RWPE1 (cell line): ENCODE measurements at places on chromosomes 6 and 20.

- DNase-seq, result peak; percentile 93
Observed at GRCh38 chr20:20603339-20603990, 109.0 kb downstream of the RALGAPA2 start.

DNA sequence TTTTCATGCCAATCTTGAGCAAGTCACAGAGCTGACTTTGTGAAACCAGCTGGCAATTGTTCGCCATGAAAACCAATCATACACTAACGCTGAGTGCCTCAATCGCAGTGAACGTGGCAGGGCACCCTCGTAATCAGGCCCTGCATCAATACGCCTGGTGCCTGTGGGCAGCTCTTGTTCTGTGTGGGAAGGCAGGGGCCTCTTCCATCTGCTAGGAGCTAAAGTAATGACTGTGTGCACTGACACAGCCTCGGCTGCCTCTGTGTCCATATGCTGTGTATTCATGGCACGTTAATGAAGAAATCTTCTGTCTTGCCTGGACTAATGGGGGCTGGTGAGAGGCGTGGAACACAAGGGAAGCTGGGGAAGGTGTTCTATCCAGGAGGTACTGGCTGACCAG lies 27.8 kb upstream of the SYNDIG1 start:
- DNase-seq, result no peak

GRCh38 chr20:50333812-50334211 lies 143.2 kb downstream of the CEBPB start:
- DNase-seq, result peak; percentile 96

GRCh38 chr20:21632735-21633053 lies 72.8 kb upstream of the PAX1 start:
- DNase-seq, result no peak

DNA sequence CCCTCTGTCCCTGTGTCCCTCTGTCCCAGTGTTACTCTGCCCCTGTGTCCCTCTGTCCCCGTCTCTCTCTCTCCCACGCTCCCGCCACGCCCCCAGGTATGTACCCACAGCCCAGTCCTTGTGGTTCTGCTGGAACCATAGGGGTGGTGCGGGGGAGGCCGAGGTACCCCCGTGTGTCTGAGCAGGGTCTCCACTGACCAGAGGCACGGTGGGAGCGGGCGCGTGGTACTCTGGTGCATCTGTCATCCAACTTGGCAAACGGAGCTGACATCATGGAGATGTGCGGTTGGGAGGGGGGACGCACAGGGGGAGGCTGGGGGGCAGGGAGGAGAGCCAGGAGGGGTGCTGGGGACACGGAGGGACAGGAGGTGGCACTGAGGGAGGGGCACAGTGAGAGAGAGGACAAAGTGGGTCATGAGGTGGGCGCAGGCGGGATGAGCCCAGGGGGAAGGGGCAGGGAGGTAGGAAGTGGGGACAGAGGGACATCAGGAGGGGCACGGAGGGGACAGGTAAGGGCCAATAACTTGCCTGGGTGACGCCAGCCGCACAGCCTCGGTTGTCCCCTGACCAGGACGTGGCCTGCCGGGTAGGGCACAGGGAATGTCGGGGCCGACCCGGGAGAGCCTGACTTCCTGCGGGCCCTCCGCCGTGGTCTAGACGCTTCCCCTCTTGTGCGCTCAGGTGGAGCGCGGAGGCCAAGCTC lies 163.6 kb upstream of the PDE10A start:
- no peak for DNase-seq

GRCh38 chr6:111951497-111952085 lies 78.3 kb upstream of the FYN start:
- DNase-seq, result no peak

DNA sequence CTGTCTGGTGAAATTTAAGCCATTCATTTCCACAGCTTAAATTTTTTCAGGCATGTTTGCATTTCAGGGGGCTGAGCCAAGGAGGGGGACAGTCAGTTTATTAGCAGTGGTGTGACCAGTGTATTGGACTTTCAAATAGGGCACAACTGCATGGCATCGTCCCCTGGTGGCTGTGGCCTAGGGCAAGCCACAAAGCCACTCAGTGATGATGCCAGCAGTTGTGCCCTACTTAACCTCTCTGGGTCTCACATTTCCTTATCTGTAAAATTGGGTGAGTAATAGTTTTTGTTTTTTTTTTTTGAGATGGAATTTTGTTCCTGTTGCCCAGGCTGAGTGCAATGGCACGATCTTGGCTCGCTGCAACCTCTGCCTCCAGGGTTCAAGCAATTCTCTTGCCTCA lies 48.0 kb downstream of the CDC5L start:
- no peak for DNase-seq

DNA sequence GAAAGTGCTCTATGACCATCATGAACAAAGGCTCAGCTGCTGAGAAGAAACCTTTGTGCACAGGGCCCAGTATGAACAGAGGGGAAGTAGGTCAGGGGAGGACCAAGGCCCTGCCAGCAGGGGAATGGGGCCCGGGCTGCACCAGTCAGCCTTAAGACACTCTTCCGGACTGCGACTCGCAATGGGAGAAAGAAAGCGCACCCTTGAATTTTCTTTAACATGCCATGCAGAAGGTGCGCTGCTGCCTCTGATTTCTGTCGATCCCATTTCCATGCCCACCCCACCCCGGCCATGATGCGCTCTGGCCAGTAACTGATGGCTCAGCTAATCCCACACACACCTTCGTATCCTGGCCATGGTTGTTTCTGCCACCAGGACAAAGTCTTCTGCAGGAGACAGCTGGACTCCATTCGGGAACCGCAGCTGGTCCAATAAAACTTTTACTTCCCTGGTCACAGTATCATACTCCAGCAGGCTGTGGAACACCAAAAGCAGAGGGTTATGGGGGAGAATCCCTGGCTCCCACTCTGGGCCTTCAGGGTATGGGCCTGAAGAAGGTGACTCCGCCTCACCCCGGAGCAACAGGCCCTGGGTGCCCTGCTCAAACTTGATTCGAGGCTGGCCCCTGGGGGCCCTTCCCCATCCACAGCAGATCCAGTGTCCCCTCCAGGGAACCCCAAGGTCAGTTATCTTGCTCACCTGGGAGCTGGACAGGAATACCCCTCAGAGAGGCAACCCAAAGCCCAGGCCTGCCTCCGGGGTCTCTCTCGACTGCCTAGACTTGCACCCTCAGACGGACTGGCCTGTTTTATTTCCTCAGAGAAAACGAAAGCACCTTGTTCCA lies 20.3 kb downstream of the CST7 start:
- DNase-seq, result no peak

GRCh38 chr6:137084865-137085617 lies 40.3 kb upstream of the IL20RA start:
- no peak for DNase-seq

DNA sequence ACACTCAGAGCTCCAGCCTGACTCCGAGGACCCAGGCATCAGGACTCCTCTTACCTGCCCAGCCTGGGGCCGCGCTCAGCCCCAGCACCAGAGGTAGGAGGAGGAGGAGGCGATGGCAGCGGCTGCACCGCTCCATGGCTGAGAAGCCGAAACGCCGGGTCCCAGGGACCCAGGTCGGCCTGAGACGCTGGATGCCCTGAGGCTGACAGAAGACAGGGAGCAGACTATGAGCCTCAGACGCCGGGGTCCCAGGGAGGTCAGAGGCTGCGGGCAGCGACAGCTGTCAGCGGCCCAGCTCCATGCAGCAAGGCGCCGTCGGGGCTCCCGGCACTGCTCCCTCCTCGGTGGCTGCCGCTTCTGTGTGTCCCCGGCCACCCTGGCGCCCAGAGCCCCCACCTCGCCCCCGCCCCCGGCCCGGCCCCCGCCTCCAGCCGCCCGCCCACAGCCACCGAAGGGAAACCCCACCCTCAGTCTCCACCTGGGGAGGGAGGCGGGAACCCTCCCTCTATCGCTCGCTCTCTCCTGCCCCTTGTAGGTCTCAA lies at the start of gene COL11A2:
Gene COL11A2, minus strand, starts transcription at position 363 of the 542 bp plus-strand sequence. Its CDS starts 227 bp downstream, at position 136.
- no peak for DNase-seq

GRCh38 chr20:34970193-34970840 lies 14.6 kb downstream of the MYH7B start:
- no peak for DNase-seq
